ENCODE measurements at places on chromosomes 2 and 18.

- no peak for DNase-seq
Measured at GRCh38 chr2:190805126-190805525, 75.5 kb upstream of the GLS start.

GRCh38 chr18:50099725-50100407 lies 95.1 kb downstream of the MYO5B start:
- DNase-seq = no peak

- DNase-seq = no peak
Measured at GRCh38 chr2:12685145-12685544, 31.6 kb upstream of the TRIB2 start.

DNA sequence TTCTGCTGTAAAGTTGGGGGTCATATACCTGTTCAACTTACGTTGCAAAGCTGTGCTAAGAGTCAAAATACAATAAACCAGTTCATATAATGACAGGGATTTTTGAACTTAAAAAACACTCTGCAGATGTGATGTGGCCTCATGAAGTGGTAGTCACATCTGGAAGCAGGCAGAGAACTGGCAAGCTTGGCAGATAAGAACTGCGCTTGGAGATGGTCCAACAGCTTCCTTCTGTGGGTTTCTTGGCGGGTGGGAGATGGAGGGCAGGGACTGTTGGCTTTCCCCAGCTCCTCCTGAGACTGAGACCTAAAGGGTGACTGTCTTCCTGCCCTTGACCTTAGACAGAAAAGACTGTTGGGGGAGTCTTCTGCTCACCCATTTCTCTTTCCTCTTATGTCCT lies 140.4 kb downstream of the CTIF start:
- DNase-seq = no peak

DNA sequence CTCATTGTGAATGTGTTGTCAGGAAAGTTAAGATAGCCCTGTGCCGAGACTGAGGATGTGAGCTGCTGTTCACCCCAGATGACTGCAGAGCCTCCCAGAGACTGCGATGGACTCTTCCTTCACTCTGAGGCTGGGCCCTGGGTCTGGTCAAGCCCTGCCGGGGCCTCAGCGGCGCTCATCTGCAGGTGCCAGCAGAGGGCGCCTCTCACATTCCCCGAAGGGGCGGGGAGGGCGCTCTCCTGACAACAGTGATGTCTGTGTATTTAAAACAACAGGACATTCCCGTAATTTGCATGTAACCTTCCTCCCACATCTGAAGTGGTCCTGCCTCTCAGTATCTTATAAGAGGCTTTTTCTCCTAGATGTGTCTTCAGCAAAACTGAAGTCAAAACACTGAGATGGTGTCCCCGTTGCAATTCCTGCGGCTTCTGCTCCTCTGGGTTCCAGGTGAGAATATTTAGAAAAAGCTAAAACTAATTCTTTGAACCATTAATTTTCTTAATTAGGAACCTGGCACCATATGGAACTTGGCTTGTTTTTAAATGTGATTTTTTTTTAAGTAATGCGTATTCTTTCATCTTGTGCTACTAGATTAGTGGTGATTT lies 1377.9 kb downstream of the RPIA start:
- DNase-seq = no peak

GRCh38 chr2:197673106-197673505 lies 2.3 kb downstream of the RFTN2 start:
- DNase-seq = no peak

DNA sequence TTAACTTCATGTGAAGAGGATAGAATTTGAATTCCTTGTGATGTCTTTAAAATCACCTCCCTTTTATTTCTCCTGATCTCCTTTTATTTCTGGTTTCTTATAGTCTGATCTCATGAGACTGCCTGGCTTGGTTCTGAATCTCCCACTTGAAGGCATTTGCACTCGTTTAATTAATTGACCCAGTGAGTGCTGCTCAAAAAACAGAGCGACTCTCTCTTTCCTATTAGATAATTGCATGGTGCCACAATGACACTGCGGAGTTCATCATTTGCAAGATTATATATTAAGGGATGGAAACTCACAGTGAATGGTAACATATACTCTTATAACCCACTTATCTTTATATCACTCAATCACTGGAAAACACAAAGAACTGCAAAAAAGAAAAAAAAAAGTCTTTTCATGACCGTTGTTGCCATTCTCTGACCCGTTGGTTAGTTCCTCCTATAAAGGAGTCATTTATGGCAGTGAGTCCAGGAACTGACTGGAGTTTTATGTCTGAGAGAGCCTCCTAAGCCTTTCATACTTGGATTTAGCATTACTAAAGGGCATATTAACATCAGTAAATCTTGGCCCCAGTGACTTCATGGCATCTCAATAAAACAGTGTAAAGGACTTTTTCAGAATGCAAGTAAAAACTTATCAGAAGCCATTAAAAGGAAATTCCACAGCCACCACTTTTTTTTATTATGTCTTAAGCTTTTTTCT lies 103.3 kb upstream of the EPHA4 start:
- DNase-seq = no peak

- no peak for DNase-seq
Measured at GRCh38 chr18:37368110-37368954, 197.3 kb downstream of the CELF4 start.

GRCh38 chr18:23922939-23923338 lies 91.6 kb upstream of the TTC39C start:
- DNase-seq = no peak

DNA sequence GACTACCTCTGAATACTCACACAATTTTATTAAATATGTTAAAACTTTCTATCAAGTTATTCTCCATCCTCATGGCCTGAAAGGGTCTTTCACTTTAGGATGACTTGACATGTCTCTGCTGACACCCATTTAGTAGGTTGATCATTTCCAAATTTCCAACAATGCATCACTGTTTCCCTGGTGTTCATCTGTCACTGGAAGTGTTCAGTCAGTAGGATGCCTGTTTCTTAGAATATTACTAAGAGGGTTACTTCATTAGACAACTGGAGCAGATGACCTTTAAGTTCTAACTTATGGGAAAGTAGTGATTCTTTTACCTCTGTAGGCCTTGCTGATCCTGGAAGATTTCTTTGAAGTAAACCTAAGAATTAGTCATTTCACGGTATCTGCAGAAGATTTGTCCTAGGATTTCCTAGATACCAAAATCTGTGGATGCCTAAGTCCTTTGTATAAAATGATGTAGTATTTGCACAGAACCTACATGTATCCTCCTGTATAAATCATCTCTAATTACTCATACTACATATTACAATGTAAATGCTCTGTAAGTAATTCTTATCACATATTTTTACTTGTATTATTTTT lies 77.7 kb downstream of the MAP3K20 start:
- no peak for DNase-seq

GRCh38 chr2:43324259-43325106 lies 98.1 kb upstream of the ZFP36L2 start:
- no peak for DNase-seq

GRCh38 chr2:29305762-29306161 lies 190.5 kb downstream of the CLIP4 start:
- DNase-seq = no peak

- no peak for DNase-seq
Measured at GRCh38 chr2:240528406-240529040, 29.3 kb downstream of the ANKMY1 start.

GRCh38 chr18:12701161-12701560 lies 1.4 kb downstream of the CEP76 start:
- no peak for DNase-seq

DNA sequence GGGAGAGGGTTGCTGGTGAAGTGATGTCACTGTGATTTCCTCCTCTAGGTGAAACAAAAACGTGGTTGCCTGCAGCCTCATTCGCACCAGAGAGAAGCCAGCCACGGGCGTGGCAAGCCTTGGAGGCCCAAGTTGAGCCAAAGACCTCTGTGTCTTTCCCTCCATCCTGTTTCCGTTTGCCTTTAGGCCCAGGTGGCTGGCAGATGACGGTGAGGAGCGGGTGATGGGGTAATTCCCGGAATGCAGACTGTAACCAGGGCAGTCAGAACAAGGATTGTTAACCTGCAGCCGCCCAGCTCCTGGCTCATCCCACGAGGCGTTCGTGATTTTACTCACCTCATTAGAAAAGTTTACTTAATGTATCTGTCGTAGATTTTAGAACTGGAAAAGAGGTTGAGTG lies 14.4 kb downstream of the CTIF start:
- DNase-seq = no peak

GRCh38 chr2:232345251-232345650 lies 33.3 kb upstream of the ALPP start:
- no peak for DNase-seq

- DNase-seq = no peak
Measured at GRCh38 chr18:31510319-31510718, 12.3 kb downstream of the DSG2 start.

GRCh38 chr2:15642011-15642814 lies 50.5 kb downstream of the DDX1 start:
- no peak for DNase-seq

DNA sequence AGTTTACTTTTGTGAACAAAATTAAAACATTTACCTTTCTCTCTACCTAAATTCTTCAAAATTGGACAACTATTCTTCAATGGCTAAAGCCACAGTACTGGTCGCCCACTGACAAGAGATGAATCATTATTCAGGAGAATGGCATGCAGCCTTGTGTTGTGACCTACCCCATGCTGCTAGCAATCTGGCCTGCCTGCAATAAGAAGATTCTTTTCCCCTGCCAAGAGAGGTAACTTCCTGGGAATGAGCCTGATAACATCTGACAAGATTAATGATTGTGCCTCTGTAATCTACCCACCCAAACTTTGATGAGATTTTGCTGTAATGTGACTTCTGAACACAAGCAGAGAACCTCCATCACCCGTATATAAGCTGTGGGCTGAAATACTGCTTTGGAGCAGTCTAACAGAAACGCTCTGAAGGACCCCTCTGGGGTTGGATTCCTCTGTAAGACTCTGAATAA lies 47.0 kb upstream of the ST3GAL5 start:
- DNase-seq = no peak

DNA sequence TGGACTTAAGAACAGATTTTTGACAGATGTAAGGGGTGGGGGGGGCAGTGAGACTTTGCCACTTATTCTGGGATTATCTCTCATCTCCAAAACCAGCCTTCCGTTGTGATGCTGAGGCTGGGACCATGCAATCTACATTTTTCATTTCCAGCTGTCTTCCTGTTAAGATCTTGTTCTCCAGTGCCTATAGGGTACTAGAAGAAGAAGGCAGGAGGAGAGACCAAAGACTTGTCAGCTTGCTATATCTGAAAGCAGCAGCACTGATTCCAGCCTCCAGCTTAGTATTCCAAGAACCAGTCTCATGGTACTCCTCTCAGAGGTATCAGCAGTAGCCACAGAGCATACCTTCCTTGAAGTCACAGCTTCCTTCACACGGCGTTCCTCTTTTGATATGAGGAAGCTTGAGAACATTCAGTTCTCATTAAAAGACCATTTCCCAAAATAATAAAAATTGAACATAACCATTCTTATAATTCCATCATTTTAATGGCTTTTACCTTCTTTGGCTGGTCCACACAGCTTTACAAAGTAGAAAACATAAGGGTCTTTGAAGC lies 49.8 kb downstream of the USP34 start:
- DNase-seq = no peak
